Activated CD8-positive, alpha-beta memory T cell treated with anti-CD3 and anti-CD28 coated beads for 24 hours (primary cell): ENCODE measurements at places on chromosomes 4 and X.
A peak's percentile ranks its signal among the peaks of the same experiment; 100 is the strongest.

DNA sequence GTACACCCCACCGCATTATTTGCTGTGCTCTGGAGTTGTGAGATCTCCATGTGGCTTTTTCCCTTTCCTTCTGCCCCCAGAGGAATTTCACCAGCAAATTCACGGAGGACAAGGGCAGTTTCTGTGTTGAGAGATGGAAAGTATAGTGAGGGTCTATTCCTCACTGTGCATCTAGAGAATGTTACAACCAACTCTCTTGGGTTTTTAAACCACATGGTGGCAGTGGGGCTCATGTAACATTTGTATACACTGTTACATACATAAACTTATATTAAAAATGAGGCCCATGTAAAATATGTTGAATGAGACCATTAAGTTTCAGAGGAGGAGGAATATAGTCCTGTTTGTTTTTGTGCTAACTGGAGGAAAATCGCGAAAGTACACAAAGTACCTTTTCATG lies 909 bp upstream of the PRKG2 start:
- DNase-seq: no peak

DNA sequence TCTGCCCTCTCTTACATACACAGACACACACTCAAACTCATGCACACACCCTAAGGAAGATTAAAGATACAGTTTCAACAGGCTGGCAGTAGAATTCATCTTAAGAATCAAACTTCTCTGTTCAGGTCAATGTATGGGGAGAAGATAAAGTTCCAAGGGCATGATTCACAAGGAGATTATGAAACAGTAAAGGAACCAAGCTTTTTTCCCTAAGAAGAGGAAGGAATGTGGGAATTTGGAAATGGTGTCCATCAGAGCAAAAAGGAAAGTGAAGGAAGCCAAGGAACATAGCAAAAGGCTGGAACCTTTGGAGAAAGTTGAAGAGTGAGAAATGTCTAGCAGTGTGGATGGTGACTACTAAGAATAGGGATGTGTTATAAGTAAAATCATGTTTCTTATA lies 191.0 kb upstream of the NPY2R start:
- no peak for DNase-seq

DNA sequence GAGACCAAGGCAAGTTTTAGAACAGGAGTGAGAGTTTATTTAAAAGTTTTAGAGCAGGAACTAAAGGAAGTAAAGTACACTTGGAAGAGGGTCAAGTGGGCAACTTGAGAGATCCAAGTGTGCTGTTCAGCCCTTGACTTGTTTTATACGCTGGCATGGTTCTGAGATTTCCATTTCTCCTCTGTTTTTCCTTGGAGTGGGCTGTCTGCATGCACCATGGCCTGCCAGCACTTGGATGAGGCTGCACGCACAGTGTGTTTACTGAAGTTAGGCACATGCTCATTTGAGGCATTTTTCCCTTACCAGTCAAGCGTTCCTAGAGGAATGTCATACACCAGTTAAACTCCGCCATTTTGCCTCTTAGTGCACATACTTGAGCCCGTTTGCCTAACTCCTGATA lies 8.7 kb upstream of the ZNF674 start:
- DNase-seq: no peak

GRCh38 chr4:108244606-108245005 lies 75.9 kb upstream of the LEF1 start:
- no peak for DNase-seq

- no peak for DNase-seq
Observed at GRCh38 chrX:96979766-96980165, 96.1 kb downstream of the RPA4 start.

- DNase-seq: no peak
Observed at GRCh38 chrX:155231163-155231562, 14.9 kb downstream of the VBP1 start.

DNA sequence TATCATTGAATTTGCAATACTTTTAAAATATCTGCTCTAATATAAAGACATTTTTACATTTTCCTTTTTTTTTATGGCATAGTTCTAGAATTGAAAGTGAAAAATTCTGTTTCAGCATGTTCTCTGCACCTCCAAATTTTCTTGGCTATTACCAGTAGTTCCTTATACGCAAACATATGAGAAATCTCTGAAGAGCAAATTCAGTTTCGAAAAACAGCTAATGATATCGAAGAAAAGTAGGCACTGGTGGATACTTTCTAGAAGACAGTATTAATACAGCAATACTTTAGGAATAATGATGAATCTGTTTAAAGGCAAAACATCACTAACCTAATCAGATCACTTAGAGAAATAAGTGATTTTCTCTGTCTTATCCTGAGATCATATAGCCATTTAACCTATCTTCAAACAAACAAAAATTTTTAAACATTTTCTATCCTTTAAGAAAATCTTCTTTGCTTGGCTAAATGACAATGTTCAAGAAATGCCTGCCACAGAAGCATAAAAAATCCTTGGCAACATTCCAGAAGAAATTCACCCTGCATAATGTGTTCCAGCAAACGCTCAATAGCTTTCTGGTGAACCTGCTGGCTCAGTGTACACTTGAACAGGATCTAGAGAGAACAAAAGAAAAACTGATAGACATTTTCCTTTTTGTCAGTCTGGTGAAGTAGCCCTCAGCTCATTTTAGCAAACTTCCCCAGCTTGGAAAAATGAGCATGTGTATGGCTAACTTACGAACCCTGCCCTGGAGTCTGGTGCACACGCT lies 51.2 kb upstream of the KLF3 start:
- DNase-seq: peak; percentile 3

DNA sequence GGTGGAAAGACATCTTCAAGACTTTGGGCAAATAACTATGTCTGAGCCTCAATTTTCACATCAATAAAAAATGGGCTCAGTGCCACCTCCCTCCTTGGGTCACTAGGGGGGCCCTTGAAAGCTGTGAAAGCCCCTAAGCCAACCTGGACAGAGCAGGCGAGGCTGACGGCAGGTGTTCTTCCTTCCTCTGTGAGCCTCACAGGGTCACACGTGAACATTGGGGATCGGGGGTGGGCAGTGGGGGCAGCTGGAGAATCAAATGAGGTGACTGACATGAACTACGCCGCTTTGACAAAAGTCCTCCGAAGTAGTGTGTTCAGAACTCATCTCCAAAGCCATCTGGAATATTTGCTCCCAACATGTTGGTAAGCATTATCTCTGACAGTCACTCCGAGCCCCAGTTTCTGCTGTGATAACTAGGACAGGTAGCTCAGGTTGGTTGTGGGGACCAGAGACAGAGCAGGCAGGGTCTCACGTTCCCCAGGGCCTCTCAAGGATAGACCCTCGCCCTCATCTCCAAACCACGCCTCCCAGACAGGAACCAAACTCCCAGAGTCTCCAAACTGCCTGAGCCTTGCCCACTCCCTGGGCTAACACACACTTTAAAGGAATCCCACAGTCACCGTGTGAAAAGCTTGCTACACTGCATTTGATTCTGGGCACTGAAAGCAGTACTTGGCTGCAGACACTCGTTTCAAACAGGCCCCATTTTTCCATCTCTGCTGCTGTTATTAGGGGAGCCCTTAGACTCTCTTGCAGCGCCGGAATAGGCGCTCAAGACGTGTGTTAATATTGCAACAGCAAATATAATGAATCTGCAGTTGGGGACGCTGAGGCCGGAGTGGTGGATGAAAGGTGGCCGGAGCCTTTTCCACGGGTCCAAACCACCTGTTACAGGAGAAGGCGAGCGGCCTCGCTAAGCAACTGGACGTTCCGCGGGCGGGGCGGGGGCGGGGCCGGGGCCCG lies 717 bp upstream of the WFS1 start:
- no peak for DNase-seq

DNA sequence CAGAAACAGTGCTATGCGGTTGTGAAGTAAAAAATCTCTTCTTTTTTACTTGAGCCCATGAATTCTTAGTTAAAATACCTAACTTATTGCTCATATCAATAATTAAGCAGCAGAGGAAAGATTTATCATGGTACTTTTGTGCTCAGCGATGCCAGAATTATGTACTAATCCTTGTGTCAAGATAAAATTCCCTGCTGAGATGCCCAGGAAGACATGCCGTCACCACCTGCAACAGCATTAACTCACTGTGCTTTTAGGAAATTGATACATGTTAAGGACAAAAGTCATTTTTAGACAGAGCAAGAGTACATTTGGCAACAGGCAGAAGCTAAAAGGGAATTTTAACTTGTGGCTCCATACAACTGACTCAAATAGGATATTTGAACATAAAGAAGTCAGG lies 138.9 kb downstream of the NPNT start:
- no peak for DNase-seq

DNA sequence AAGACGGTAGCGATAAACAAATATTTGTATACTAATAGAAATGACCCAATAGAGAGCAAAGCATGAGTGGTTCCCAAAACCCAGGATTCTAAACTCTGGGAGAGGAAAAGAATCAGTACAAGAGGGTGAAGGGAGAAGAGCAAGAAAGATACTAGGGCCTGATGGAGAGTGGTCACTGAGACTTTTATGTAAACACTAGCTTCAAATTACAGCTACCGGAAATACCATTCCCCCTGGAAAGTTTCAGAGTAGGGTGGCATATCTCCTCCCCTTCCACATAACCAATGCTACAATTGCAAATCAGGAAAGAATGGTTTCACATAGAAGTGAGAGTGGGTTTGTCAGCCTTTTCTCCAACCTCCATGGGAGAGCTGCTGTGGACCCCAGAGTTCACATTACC lies 77.1 kb downstream of the EIF4E start:
- no peak for DNase-seq

GRCh38 chr4:62656006-62656405 lies 1455.9 kb downstream of the ADGRL3 start:
- no peak for DNase-seq

DNA sequence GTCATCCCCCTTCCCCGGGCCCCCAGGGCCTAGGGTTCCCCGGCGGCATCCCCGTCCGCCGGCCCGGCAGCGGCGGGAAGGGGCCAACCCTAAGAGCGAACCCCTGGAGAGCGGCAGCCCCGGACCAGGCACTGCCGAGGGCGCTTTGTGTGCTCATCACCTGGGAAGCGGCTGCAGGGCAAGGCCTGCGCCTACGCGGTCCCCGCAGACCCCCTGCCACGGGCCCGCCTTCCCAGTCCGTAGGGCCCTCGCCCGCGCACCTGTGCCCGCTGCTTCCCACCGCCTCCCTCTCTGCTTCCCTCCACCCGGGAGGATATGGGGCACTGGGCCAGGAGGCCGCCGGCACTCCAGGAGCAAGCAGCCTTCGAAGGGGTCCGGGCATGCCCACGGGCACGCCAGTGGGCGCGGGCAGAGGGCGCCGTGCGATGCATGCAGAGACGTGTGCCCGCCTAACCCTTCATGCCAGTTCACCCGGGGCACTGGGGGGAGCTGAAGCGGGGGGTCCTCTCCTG lies 2.6 kb downstream of the FLNA start:
- DNase-seq: no peak

DNA sequence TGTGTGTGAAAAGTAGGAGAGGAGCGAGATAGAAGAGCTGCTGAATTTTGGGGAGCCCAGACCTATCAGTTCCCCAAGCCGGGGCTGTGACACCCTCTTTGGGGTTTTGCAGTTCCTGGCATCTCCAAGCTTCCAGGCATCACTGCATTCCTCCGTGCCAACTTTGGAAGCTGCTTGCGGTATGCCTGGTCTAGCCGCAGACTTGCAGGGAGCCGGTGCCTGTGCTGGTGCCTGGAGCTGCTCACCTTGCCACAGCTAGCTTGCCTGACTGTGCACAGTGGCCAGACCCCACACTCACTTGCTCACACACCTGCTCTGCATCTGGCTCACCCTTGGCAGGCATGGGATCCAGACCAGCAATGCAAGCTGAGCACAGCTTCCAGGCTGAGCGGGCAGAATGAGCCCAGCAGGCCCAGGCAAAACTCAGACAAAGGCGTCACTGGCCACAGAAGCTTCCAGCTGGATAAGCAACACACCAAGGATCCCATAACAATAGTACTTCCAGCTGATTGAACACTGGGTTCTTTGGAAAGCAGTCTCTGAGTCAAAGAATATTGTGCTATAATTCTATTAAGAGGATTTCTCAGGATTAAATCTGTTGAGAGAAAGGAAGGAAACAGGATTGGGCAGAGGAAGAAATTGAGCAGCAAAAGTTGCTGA lies 390.9 kb downstream of the TEX13C start:
- DNase-seq: no peak

DNA sequence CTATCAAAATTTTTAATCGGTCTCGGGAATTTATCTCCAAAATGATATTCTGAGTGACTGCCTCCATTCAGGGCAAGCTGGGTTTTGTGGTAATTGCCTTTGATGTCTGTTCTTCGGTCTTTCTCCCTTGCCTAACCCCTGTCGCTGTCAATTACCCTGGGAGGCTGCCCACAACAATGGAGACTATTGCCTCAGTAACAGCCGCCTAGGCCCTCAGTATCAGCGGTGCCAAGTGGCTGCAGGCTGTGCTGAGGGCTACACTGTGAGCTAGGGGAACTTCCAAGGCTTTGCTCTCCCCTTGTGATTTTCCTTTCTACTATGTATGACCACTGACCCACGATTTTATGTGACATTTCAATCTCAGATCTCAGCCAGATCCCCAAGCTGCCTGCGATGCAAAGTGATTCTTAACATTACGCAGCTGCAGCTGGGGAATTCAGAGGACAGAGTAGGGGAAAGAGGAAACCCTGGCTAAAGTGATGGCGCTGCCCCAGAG lies 36.3 kb upstream of the REST start:
- no peak for DNase-seq

DNA sequence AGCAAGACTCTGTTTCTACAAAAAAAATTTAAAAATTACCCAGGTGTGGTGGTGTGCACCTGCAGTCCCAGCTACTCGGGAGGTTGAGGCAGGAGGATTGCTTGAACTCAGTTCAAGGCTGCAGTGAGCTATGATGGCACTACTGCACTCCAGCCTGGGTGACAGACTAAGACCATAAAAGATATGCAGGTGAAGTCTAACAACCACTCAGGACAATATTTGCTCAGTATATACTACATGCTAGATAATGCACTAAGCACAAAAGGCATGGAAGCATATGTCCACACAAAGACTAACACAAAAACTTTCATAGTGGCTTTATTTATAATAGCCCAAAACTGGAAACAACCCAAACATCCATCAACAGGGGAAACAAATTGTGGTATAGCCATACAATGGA lies 57.7 kb upstream of the TXK start:
- no peak for DNase-seq

DNA sequence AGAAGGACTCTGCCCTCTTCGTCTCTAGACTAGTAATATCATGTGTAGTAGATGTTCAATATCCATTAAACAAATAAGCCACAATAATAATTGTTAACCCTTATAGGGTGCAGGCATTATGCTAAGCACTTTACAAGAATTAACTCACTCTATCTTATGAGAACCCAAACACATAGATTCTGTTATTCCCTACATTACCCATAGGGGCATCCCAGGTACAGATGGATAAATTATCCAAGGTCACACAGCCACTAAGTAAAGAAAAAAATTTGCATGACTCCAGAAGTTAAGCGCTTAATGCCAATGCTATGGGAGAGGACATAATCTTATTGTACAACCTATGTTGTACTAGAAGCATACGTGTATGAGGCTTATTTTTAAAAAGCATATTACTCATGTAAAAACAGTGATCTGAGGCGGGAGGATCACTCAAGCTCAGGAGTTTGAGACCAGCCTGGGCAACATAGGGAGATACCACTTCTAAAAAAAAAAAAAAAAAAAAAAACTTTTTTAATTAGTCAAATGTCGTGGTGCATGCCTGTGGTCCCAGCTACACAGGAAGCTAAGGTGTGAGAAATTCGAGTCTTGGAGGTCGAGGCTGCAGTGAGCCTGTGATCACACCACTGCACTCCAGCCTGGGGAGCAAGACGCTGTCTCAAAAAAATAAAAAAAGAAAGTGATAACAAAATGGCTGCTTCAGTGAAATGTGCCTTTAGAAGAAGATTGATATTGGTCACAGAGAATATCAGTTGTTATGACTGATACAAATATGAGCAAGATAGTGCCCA lies 13.6 kb downstream of the LDB2 start:
- DNase-seq: no peak

GRCh38 chrX:10176121-10177003 lies 19.6 kb downstream of the CLCN4 start:
- DNase-seq: no peak
